ENCODE measurements at places on chromosomes 4 and X.

- DNase-seq, result no peak
Observed at GRCh38 chrX:20080277-20080676, 36.4 kb downstream of the MAP7D2 start.

GRCh38 chr4:52001616-52002015 is 18.5 kb downstream of the LRRC66 start:
- no peak for DNase-seq

DNA sequence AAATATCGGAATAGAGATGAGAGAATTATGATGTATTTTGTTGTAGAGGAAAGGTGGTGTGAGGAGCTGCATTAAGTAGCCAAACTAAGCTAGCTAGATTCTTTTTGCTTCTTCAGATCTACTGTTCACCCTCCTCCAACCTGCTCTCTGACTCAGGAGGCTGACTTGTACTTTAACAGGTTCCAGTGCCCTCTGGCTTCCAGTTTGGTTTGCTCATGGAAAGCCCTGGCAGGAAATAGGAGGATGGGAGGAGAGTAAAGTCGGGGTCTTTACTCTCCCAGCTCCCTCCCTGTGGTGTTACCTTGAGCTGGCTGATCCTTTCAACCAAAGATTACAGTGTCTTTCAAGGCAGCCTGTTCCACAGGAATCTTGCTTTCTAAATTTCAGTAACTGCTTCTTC is 277.0 kb upstream of the EDA2R start:
- no peak for DNase-seq

DNA sequence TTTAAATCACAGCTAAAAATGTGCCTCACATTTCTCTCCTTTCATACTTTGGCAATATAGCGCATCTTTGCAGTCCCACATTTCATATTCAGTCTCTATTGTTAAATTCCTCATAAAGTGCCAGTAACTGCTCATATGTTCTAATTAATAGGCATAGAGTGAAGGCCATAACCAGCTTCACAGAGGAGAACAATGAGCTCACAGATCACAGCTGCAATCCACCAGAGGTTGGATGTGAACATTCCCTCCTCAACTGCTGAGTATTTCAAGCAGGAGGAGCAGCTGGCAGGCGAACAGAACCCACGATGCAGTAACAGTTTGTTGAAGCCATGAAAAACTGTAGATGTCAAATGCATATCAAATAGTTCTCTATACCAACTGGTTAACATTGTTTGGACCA is 2088.7 kb upstream of the AGA start:
- DNase-seq, result no peak
